EH (cell line): ENCODE measurements at places on chromosomes 13 and 19.

DNA sequence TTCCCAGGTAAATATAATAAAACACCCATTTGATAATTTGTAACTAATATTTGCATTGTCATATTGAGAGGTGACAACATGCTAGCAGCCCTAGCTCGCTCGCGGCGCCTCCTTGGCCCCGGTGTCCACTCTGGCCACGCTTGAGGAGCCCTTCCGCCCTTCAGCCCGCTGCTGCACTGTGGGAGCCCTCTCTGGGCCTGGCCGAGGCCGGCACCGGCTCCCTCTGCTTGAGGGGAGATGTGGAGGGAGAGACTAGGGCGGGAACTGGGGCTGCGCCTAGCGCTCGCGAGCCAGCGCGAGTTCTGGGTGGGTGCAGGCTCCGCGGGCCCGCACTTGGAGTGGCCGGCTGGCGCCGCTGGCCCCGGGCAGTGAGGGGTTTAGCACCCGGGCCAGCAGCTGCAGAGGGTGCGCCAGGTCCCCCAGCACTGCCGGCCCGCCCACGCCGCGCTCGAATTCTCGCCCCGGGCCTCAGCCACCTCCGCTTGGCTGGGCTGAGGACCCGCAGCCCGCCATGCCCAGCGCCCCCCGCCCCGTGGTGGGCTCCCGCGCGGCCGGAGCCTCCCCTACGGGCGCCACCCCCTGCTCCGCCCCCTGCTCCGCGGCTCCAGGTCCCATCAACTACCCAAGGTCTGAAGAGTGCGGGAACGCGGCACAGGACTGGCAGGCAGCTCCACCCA is 594.4 kb downstream of the SLITRK6 start:
- DNase-seq = peak; percentile 1

DNA sequence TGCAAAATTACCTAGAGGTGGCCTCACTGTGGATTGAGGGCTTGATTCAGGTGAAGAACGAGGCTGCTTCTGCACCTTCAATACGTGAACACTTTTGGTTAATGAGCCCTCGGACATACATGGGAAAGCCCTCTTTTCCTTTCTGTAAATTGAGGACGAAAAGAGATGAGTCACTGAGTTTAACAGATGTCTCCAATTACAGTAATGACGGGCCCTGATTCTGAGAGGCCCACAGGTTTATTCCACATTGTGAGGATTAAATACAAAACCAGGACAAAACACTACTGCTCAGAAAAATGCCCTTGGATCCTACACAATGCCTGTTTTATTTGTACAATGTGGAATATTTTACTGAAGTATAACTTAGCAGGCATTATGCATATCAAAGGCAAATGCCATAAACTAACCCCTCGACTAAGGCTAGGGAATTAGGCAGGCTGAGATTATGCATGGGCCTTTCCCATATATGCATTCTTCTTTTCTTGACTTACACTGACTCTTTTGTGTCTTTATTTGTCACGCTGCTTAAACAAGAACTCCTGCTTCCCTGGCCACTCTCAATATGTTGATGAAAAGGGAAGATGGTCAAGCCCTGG is 819.9 kb downstream of the OLFM4 start:
- DNase-seq = no peak

DNA sequence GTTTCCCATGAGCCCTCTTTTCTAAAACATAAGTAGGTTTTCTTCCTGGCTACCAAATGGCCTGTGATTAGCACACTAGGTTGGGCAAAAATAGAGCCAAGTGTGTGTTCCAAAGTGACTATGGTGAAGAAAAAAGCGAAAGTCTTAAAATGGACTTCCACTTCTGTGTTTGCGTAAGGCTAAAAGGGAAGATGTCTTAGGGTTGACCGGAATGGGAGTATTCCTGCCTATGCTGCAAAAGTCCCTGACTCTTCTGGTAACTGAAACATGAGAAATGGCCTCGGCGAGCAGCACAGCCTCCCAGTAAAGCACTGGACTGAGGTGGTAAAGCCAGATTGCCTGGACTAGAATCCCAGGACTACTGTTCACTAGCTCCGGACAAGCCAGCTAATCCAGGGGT is 2.4 kb upstream of the FPR1 start:
- no peak for DNase-seq

GRCh38 chr19:48496959-48497727 is 14.5 kb downstream of the LMTK3 start:
- DNase-seq = no peak

GRCh38 chr19:50333737-50334617 is 4.8 kb upstream of the KCNC3 start:
- peak; percentile 51 for DNase-seq

GRCh38 chr19:9058905-9059667 is 27.8 kb upstream of the OR1M1 start:
- no peak for DNase-seq

DNA sequence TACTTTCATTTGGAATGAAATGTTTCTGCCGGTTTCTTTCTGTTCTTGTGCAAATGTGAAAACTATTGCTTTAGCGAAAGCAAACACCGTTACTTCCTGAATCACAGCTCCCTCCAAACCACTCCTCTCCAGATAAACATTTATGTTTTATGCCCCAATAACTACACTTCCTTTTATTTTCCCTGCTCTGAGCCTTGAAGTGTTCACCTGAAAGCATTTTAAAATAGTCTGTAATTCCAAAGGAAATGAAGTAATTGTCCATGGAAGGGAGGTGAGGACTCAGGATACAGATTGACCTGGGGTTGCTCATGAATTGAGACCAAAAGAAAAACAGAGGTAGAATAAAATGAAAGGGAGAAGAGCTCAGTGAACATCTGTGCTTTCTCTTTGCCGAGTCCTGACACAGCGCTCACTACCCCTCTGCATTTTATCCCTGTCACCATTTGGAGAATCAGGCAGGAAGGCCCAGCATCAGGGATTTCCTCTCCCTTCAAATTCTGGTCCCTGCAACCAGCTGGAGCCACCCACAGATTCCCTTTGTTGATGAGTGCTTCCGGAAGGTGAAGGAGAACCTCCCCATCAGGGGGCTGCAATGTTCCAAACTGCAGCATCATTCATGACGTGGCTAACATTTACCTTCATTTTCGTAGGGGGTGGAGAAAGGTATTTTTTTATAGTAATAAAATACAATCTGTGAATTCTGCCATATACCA is 171.9 kb downstream of the ITGBL1 start:
- DNase-seq = peak; percentile 18

DNA sequence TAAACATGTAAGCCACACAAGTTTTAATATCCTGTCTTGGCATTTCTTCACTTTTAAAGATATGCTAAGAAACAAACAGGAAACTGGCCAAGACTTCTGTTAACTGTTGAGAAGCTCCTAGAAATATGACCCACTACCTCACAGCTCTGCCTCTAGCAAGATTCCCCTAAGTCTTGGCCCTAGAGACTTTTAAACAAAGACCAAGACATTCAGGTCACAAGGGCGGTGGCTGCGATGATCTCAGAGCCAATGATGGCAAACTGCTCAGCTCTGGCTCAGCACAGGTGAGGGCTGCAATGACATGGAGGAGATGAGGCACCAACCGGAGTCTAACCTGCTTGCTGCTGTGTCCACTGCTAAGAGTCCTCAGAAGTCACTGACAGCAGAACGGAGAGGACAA is 114.8 kb downstream of the SUCLA2 start:
- DNase-seq = no peak

DNA sequence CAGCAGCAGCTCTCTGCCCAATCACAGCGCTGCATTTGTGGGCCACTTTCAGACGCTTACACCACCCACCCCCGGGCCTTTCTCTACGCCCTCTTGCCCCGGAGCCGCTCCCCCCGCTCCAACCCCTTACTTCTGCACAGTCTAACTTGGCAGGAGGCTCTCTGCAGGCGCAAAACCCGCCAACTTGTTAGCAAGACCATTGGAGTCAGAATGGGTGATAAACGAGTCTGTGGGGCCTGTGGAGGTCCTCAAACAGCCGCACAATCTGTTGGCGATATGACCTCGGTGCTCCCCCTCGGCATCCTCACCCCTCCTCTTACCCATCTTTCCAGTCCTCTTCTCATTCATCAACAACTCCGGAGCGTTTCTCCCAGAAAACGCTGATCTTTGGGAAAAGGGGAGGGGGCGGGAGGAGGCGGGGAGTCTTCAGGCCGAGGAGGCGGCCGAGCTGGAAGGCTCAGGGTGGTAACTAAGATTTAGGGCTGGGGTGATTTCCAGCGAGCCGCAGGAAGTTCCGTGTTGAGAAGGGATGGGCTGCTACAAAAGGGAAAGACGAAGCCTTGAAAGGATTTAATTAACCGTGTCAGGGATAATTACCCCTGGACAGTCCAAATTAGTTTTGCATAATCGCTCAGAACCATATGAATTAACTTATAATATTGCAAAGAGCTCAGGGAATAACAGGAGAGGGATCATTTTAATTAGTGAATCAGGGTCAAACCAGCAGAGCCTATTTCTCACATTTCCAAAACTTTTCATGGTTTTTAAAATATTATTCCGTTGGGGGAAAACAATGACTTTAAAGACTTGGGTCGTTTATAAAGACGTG is 4.1 kb downstream of the SOX21 start:
- no peak for DNase-seq

DNA sequence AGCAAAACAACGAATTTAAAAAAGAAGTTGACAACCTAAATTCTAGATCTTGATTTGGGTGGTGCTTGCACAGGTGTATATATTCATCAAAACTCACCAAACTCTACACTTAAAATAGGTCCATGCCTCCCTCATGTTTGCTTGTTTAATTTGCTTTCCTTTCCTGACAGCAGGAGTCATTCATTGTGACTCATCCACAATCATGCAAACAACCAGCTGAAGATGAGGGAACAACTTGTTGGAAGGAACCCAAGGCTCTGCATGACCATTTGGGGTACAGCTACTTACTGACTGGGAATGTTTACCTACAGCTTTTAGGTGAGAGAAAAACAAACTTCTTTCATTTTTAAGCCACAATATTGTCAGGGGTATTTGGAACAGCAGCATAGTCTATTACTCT is 96.6 kb downstream of the RXFP2 start:
- DNase-seq = peak; percentile 61

DNA sequence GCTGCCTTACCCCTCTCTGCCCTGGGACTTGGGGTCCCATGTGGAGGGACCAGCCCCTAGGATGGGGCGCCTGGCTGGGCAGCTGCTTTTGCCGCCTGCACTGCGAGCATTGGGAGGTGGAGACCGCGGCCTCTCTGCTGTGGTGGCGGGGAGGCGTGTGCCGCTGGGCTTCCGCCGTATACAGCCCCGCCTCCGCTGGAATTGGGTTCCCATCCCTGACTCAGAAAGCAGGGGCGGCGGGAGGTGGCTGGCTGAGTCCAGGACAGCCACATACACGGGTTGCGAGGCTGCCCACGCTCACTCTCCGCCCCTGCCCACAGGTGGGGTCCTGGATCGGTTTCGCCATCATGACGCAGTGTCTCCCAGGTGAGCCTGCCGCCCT is 6.6 kb downstream of the NDUFB7 start:
- DNase-seq = no peak

DNA sequence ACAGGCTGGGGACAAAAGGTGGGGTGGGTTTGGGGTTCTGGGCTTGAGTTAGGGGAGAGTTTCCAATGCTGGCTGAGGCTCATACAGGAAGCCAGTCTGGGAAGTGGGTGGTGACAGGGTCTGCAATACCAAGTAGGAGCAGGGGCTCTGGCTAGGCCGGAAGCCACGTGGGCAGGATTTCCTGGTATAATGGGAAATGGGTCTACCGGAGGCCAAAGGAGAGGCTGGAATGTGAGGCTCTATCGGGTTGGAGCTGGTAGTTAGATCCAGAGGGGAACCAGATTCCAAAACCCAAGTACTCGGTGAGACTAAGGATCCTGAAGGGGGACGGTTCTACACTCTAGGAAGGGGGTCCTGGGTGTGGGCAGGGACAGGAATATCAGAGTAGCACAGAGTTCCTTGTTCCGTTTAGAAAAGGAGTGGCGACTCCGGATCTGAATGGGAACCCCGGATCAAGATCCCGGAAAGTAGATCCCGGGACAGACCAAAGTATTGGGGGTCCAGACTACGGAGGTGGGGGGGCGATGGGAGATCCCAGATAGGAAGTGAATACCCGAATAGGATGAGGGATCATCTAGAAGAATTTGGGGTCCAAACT is 802 bp downstream of the CDC37 start:
- DNase-seq = peak; percentile 64
